ENCODE measurements at places on chromosomes 1 and 21.
A peak's percentile ranks its signal among the peaks of the same experiment; 100 is the strongest.

DNA sequence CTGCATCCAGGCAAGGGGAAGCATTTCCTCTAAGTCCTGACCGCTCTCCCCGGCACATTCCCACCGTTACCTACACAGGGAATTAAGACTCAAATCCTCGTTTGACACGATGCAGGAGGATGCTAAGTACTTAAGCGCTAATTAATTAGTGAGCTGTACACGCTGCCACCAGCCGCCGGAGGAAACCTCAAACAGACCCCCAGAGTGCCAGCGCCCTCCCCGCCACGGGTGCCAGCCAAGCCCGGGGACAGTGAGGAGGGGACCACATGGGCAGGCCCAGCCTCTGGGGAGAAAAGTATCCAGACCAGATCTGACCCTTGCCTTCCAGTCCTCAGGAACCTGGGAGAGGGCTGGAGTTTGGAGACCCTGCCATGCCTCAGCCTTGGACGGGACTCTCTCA lies 17.4 kb upstream of the CASZ1 start:
- no peak for DNase-seq

DNA sequence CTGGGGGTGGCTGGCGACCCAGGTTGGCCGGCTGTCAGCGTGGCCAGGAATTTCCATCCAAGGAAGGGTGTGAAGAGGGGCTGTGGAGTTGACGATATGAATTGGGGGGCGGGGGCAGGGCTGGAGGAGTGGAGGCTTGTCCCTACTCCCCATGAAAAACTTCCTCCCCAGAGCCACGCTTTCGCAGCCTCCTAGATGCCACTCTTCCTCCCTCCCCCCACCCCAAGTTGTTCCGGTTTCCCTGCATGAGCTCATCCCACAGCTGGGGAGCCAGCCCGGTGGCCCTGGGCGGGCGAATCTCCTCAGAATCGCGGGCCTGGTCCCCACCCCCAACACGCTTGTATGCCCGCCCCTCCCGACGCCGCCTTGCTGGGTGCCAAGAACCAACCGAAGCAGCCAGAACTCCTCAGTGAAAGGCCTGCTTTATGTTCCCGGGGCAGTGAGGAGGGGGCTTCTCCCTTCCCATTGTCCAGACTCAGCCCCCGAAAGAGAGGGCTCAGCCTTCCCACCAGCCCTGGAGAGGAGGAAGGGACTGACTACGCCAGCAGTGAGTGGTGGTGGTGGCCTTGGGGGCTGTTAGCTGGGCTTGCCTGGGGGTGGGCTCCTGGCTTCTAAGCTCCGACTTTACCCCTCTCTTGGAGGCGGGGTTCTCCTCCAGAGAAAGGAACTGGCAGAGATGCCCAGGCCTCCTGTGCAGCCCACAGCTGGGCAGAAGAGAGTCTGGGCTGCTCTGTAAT lies 1.8 kb upstream of the CSMD2 start:
- peak; percentile 45 for DNase-seq

GRCh38 chr1:59814180-59814900 lies 409 bp upstream of the HOOK1 start:
- DNase-seq, result peak; percentile 16

GRCh38 chr1:217535601-217536377 lies 95.1 kb downstream of the GPATCH2 start:
- DNase-seq, result peak; percentile 17
